ENCODE measurements at places on chromosomes 6 and 20.

DNA sequence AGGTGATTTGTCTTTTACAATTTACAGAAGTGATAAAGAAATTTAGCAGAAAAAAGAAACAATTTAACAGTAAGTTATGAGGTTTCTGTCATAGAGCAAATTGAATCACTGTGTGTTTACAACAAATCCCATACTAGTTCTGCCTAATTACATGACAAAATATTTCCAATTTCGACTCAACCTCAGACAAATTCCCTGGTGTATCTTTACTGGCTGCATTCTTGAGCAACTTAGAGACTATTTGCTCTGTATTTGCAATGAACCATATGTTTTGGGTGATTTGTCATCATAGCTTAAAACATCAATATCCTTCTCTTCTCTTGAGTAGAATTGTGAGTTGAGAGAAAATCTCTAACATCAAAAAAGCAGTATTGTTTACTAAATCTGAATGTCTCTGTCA, 128.7 kb downstream of the SIM1 start:
- no peak for DNase-seq

DNA sequence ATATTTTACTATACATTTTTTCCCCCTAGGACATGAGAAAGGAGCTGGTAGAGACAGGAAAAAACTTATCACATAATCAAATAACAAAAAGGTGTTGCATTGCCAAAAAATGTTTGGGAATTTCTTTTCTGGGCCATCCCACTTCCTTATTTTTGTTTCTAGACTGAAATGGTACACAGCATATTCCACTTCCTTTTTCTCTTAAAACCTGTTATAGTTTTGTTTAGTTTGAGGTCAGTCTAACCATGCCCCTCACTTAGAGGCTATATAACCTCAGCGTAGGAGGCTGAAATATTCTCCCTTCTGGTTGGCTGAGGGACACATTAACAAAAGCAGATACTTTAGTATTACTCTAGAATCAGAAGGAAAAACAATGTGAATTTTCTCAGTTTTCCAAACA, 323.9 kb downstream of the GJA1 start:
- no peak for DNase-seq

- no peak for DNase-seq
Measured at GRCh38 chr6:158847012-158847529, 27.9 kb upstream of the EZR start.

DNA sequence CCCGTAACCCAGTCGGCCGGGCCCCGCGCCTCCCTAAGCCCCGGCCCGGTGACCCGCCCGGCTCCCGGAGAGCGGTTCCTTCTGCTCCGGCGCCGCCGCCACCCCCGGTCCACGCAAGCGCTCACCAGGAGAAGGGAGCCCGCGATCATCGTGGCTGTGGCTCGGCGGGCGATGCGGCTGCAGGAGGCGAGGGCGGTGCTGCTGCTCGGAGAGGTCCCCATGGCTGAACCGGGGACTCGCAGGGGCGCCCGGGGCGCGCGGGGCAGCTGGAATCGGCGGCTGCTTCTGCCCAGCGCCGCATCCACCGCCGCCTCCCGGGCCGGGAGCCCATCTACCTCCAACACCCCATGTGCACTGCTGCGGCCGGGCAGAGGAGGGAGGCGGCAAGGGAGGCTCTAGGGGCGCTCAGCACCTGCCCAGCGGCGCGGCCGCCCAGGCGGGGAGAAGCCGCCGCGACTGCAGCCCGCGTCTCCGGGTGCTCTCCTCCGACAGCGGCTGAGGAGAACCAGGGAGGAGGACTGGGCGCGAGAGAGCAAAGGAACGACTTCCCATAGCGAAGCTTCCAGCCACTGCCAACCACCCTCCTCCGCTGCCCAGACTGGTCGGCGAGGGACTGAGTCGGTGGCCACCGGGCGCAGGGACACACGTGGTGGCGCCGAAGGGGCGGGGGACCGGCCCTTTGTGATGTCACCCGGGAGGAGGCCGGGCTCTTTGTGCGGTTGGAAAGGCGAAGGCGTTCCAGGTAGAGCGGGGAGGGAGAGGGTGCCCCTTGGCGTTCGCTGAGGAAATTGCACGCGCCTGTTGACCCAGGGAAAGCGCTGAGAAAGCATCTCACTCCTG, at the start of gene TNFRSF21:
Gene TNFRSF21 (minus strand): TSS at position 615 of the 840 bp plus-strand sequence. CDS start 394 bp downstream, at position 221.
- peak; percentile 13 for DNase-seq

DNA sequence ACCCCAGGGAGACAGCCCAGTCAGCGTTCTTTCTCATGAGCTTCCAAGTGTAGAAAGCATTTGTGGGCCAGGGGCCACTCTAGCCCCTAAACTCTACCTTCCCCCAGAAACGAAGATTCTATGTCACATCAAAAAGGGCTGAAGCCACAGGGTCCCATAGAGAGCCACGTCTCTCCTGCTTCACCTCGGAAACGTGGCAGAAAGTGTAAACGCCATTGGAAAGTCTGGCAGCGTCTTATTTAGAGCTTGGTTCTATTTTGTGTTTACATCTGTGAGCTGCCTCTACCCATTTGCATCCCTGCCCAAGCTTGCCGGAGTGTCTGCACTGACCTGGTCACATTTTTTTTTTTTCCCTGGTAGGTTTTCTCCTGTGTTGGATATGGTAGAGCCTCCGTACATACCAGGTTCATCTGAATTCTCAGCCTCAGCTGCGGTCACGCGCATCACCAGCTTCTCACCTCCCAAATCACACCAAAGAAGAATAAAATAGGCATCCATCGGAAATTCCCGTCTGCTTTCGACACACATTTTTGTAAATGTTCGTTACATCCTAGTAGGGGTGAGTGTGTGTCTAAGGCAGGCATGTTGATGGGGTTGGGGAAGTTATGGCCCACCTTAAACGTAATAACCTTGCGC, 62.6 kb downstream of the NPEPL1 start:
- no peak for DNase-seq

GRCh38 chr20:33689973-33690372, 3.8 kb upstream of the E2F1 start:
- DNase-seq, result no peak

DNA sequence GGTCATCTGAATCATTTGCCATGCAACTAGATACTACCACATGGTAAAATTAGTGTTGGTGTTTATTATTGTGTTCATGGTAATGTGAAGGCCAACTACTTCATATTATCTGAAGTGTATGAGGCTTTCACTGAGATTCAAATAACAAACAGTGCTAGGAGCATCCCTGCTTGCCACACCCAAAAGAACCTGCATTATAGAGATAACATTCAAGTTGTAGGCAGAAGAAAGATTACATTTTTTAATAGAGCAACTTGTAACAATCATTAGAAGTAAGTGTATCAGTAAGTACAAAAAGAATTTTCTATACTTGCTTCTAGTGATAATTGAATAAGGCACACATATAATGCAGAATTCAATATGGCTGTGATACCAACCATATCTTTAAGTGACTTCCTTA, 49.8 kb downstream of the BCKDHB start:
- no peak for DNase-seq

DNA sequence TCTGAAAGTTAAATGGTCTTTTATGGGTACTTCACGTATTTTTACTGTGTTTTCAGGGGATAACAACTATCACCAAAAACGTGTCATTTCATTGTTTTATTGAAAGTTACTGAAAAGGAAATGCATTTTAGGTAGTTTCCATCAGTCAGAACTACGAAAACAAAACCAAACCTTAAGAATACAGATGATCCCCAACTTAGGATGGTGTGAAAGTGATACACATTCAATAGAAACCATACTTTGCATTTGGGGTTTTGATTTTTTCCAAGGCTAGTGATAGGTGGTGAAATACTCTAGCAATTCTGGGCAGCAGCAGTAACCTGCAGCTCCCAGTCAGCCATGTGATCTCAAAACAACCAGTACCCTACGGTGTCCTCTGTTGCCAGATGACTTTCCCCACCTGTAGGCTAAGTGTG, 25.9 kb upstream of the EFHC1 start:
- no peak for DNase-seq

GRCh38 chr6:9482030-9482738, 932.7 kb downstream of the TFAP2A start:
- no peak for DNase-seq

GRCh38 chr20:63830841-63831588, at the start of gene ZBTB46:
Gene ZBTB46, minus strand, starts transcription at chr20:63831264. Its CDS starts 40,507 bp downstream, at chr20:63790757.
- DNase-seq, result no peak

- DNase-seq, result no peak
Measured at GRCh38 chr6:150006961-150007464, 18.3 kb downstream of the RAET1L start.

GRCh38 chr6:72296375-72296774, 325.5 kb upstream of the KCNQ5 start:
- no peak for DNase-seq

- no peak for DNase-seq
Measured at GRCh38 chr20:40753472-40753871, 64.4 kb upstream of the MAFB start.

GRCh38 chr6:40958738-40959137, 80.3 kb downstream of the UNC5CL start:
- no peak for DNase-seq

- no peak for DNase-seq
Measured at GRCh38 chr6:153898360-153899059, 140.5 kb upstream of the OPRM1 start.

DNA sequence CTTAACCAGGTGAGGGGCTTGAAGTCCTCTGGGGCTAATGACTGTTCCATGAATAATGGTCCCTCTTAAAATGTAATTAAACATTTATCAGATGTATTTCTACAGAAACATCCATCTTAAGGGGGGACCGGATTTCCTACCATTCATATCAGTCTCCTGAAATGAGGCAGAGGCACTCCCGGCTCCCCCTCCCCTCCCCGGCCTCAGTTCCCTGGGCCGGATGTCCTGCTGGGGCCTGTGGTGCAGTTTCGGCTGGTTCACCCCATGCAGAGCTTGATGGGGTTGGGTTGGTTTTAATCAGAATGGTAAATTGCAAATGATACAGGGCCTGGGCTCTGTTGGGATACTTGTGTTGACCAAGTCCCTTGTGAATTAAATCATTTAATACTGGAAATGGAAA, 349.4 kb downstream of the PREX1 start:
- no peak for DNase-seq

DNA sequence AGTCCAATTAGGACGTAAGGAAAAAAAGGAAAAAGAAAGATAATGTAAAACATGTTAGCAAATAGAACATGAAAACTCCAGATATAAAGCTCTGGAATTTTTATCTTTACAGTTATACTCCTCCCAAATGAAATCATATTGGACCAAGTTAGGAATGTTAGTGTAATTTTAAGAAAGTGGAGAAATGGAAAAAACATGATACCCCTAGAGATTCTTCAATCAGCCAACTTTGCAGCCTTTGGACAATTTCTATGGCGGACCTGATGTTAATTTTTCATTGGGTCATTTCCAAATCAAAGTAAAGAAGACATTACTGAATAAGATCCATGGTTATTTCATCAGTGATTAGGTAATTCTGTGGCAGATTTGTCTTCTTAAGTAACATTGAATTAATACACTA, 748.7 kb downstream of the RFPL4B start:
- DNase-seq, result no peak

DNA sequence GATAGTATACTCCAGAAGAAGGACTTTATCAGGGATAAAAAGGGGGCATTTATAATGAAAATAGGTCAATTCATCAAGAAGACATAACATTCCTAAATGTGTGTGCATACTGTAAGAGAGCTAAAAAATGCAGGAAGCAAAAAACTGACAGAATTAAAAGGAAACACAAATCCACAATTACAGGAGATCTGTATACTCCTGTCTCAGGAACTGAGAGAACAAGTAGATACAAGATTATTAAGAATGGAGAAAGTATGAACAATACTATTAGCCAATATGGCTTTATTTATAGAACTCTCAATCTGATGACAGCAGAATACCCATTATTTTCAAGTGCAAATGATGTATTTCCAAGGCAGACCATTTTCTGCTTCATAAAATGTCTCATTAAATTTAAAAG, 167.7 kb upstream of the BMP5 start:
- DNase-seq, result no peak

GRCh38 chr6:81997090-81997926, 244.8 kb upstream of the TENT5A start:
- no peak for DNase-seq

- no peak for DNase-seq
Measured at GRCh38 chr6:140777780-140778179, 1354.9 kb upstream of the GJE1 start.

DNA sequence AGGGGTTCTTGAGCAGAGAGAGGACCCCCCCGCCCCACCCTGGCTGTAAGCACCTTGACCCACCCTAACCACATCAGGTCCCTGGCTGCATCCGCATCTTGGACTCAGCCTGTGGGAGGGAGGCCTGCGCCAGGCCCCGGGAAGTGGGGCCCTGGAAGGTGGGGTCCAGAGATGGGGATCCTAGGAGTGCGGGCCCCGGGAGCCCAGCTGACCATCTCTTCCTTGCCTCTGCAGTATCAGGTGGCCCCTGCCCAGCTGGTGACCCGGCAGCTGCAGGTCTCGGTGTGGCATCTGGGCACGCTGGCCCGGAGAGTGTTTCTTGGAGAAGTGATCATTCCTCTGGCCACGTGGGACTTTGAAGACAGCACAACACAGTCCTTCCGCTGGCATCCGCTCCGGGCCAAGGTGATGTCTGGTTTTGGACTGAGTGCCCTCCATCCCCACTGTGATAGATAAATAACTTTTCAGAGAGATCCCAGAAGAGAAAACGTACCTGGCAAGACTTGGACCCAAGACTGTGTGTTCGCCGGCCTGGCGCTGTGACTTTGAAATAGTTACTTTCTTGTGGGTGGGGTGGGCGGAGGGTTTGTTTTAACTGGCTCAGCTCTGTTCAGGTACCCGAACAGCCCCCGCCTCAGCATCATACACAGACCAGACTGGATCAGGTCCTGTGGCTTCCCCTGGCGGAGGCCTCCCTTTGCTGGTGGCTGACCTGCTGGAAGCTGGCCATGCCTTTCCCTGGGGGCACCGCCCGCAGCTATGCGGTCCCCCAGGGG, 62.0 kb downstream of the EZR start:
- no peak for DNase-seq

GRCh38 chr6:162092816-162093502, 634.6 kb downstream of the PRKN start:
- DNase-seq, result no peak

DNA sequence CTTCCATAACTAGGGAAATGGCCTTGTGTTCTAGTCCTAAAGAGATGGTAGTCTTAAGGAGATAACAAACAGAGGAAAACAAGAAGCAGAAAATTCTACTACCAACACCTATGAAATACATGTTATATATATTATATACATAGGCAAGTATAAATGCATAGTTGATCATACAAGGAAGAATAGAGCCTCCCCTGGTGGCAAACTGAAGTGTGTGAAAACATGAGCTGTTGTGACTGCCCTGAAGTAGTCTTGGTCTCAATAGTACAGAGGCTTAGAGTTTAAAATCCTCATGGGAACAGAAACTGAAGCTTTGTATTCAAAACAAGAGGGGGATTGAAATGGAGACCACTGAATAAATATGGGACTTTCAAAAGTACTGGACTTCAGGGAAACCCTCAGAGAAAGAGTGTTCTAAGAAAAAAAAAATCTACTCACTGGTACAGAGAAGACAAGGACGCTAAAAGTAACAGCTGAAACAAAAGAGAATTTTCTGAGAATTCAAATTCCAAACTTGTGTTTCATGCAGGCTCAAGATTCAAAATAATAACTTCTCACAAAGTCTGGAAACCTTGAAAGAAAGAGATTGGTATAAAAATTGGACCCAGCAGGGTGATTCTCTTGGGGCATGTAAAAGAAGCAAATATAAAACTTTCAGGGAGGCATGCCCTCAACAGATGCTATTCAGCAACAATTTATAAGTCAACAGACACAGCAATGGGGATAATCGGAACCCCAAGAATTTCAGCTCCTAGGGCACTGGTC, 59.7 kb upstream of the SAMD3 start:
- DNase-seq, result no peak

GRCh38 chr6:79138146-79138545, 60.1 kb upstream of the PHIP start:
- no peak for DNase-seq

- DNase-seq, result no peak
Measured at GRCh38 chr6:159933077-159933476, 35.8 kb upstream of the IGF2R start.

GRCh38 chr20:19213946-19214490, 1.6 kb downstream of the SLC24A3 start:
- DNase-seq, result no peak
